Stimulated activated CD8-positive, alpha-beta memory T cell treated with anti-CD3 and anti-CD28 coated beads, Interleukin-15, amount 100 ng/mL, for 4 hours (primary cell): ENCODE measurements at places on chromosomes 12 and 14.

DNA sequence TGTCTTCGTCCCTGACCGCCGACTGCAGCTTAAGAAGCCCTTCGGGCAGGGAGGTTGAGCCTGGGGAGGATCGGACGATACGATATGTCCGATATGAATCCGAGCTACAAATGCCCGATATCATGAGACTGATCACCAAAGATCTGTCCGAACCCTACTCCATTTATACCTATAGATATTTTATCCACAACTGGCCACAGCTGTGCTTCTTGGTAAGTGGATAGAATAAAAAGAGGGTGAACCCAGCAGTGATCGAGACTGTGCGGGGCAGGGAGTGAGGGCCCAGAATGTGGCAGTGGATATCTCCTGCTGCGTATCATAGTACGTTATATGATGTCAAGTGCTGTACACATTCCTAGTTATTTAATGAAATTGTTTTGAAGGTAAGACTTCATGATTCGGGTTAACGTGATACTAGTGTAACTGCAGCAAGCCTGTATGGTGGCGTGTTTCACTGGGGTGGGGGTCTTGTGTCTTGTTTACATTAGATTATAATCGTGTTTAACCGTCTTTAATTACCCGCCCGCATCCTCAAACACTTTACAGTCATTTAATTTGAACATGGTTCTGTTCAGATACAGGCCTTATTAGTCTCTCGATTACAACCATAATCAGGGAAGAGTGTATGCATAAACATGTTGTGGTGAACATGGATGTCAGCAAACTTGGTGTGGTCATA lies 1.3 kb downstream of the NAA30 start:
- no peak for DNase-seq

- DNase-seq: no peak
Observed at GRCh38 chr12:77947746-77948145, 117.1 kb downstream of the NAV3 start.

- no peak for DNase-seq
Observed at GRCh38 chr12:49108958-49109404, 1.7 kb downstream of the LMBR1L start.

- no peak for DNase-seq
Observed at GRCh38 chr12:40959041-40959440, 229.1 kb upstream of the PDZRN4 start.

DNA sequence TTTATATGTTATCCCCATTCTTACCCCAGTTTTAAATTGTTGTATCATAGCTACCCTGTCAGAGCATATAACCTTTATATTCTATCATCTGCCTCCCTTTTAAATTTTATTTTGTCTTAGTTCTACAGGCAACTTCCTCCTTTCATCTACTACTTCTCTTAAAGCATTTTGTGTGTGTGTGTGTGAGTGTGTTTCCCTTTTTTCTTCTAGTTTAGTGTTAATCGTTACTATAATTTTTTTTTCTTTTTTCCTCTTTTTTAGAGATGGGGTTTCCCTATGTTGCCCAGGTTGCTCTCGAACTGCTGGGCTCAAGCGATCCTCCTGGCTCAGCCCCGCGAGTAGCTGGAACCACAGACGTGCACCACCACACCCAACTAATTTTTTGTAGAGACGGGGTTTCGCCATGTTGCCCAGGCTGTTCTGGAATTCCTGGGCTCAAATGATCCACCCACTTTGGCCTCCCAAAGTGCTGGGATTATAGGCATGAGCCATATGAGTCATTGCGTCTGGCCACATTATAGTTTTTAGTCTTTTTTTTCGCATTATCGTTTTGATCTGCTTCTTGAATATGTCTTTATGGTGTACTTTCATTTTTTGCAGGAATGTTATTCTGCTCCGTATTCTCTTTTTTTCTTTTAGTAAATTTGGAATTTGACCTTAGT lies 33.1 kb upstream of the FBXO34 start:
- no peak for DNase-seq

- DNase-seq: no peak
Observed at GRCh38 chr14:95784137-95784536, 70.2 kb upstream of the TCL1A start.

GRCh38 chr12:24861766-24862540 lies 86.9 kb downstream of the BCAT1 start:
- DNase-seq: no peak

GRCh38 chr12:51217133-51217967 lies 512 bp downstream of the POU6F1 start:
- DNase-seq: peak; percentile 15

DNA sequence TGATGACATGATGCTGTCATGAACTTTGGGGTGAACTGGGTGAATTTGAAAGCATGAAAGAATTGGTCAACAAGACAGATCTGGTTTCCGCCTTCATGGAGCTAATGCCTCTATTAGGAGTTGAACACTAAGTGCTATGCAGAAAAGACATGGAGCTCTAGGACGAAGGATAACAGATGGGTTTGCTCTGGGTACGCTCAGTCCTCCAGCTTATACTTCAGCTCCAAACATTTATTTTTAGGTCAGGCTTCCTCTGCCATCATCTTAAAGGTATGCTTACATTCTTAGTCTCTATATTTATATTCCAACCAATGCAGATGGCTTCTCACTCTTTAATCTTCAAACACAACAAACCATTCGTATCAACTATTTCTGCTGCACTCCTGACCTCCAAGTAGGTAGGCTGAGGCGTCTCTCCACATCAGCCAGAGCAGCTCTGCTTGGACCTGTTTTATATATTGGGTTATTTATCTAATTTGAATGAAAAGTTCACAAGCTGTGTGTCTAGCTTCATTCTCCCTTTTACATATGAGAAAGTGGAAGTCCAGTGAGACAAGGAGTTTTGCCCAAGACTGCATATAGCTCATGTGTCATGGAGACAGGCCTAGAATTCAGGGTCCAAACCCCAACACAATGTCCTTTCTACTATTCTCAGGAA lies 226.3 kb downstream of the SPTSSA start:
- DNase-seq: no peak

- DNase-seq: no peak
Observed at GRCh38 chr12:20342111-20342510, 26.2 kb upstream of the PDE3A start.

DNA sequence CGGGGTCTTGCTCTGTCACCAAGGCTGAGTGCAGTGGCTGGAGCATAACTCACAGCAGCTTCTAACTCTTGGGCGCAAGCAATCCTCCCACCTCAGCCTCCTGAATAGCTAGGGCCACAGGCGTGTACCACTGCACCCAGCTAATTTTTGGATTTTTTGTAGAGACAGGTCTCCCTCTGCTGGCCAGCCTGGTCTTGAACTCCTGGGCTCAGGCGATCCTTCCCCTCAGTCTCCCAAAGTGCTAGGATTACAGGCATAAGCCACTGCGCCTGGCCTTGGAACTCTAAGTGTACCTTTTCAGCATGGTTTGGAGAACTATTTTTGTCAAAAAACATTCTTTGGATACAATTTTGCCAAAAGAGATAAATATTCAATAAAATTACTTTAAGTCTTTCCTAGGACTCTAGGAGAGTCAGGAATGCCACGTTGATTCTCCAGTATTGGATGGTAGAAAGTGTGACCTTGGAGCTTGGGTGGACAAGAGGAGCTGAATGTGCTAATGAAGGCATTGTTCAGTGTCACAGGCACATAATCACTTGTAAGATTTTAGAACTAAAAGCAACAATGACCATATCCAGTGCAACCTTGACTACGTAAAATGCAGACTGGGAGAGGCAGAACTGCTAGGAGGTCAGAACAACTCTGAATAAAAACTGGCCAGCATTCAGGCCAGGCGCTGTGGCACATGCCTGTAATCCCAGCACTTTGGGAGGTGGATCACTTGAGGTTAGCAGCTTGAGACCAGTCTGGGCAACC lies 2.8 kb downstream of the SRSF9 start:
- no peak for DNase-seq

DNA sequence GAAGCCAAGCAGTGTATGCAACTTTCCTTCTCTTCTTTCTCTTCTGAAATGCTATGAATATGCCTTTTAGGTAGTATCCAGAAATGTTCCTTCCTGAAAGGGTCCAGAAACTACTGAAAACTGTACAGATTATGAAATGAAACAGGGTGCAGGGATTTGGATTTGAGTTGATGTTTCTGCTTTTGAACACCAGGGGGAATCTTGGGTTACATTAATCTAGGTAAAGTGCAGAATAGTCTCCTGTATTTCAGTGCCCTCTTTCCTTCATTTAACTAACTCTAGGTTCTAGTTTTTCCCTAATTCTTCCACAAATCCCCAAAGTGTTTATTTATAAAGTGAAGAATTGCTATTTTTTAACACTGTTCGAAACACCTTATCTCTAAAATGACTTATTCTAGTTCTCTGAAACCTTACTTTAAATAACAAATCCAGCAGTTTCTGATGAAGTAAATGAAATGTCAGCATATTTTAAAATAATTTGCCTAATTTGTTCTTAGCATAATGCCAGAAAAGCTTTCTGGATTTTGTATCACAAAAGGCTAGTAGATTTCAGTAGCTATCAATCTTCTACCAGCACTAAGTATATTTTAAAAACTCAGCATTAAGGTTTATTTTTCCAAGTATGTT lies 111.9 kb downstream of the LRRK2 start:
- no peak for DNase-seq

- DNase-seq: no peak
Observed at GRCh38 chr14:53539489-53540126, 386.5 kb upstream of the DDHD1 start.

GRCh38 chr12:12072064-12072760 lies 1.5 kb downstream of the BCL2L14 start:
- no peak for DNase-seq
